GM18507 (cell line): ENCODE measurements at places on chromosomes 1 and 21.

- DNase-seq = no peak
Measured at GRCh38 chr1:201331166-201331565, 46.3 kb downstream of the TNNT2 start.

DNA sequence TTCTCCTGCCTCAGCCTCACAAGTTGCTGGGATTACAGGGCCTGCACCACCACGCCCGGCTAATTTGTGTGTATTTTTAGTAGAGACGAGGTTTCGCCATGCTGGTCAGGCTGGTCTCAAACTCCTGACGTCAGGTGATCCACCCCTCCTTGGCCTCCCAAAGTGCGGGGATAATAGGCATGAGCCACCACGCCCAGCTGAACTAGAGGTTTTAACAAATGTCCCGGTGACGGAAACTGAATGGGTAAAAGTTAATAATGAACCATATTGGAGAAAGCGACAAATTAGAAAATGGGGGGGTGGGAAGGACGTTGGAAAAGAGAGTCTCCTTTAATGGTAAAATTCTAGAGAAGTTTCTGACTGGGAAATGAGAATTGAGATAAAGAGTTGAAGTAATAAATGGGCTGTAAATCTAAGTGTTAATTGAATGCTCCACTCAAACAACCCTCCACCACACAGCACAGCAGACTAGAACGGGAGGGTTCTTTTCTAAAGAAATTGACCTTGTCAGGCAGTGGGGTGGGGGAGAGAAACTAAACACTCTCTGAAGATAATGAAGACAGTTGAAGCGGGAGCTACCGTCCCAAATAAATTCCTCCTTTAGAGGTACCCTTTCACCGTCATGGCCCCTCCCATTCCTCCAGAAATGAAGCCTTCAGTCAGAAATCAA is 46.9 kb upstream of the PUM1 start:
- no peak for DNase-seq

- no peak for DNase-seq
Measured at GRCh38 chr1:101364370-101365120, 127.7 kb downstream of the S1PR1 start.

- DNase-seq = no peak
Measured at GRCh38 chr1:175755516-175756070, 12.2 kb upstream of the TNR start.

DNA sequence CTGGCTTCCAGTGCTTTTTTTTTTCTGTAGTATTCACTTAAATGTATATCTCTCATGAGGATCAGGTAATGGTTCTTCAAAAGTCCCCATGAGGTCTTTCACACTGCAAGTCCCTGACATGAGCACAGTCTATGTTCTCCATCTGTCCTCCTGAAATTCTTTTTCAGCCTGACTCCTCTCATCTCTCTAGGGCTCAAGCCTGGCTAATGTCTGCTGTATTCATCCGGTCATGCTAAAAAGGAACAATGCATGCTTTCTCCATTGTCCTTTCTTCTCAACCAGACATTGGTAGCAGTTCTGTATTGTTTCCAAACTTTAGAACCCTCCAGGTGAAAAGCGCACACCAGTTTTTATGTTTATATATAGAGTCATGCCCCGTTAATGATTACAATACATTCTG is 368.3 kb upstream of the OLFM3 start:
- DNase-seq = no peak

- DNase-seq = no peak
Measured at GRCh38 chr1:208238710-208239472, 5.3 kb downstream of the PLXNA2 start.

DNA sequence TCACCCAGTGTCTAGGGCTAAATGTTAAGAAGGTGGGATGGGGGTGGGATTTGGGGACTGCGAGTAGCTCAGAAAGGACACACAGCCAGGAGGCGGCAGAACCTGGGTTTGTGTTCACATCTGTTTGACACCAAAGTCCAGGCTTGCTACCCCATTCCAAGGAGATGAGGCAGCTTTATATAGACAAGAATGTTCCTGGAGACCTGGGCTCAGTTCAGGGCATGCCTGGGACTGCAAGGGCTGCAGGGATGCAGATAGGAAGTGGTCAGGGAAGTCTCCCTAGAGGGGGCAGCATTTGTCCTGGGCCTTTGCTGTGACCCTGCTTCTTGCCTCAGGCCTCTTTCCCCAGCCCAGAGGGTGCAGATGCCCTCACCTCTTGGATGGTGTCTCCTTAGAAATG is 16.3 kb downstream of the PADI3 start:
- DNase-seq = no peak

DNA sequence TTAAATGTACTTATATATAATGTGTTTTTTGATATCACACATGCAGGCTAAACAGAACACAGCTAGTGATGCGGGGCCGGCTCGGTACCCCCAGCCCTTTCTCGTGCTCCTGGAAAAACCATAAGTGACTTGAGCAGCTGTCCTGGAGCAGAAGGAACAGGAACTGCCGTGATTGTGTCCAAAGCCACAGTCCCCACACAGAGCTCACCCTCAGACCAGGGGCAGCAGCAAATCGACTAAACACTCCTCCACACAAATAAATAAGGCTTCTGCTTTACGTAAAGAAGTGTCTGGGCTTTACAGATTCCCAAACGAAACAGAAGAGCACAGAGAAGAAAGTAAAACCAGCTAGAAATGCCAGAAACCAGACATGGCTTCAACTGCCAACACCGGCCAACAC is 9.6 kb downstream of the UBE2J2 start:
- DNase-seq = no peak

GRCh38 chr1:96253246-96254035 is 468.1 kb upstream of the PTBP2 start:
- DNase-seq = no peak
